ENCODE measurements at places on chromosomes 1 and 21. TPM values are rescaled to one million over a fixed set of nuclear protein-coding genes. Genes with fewer than 3 reads are reported as not detected.

DNA sequence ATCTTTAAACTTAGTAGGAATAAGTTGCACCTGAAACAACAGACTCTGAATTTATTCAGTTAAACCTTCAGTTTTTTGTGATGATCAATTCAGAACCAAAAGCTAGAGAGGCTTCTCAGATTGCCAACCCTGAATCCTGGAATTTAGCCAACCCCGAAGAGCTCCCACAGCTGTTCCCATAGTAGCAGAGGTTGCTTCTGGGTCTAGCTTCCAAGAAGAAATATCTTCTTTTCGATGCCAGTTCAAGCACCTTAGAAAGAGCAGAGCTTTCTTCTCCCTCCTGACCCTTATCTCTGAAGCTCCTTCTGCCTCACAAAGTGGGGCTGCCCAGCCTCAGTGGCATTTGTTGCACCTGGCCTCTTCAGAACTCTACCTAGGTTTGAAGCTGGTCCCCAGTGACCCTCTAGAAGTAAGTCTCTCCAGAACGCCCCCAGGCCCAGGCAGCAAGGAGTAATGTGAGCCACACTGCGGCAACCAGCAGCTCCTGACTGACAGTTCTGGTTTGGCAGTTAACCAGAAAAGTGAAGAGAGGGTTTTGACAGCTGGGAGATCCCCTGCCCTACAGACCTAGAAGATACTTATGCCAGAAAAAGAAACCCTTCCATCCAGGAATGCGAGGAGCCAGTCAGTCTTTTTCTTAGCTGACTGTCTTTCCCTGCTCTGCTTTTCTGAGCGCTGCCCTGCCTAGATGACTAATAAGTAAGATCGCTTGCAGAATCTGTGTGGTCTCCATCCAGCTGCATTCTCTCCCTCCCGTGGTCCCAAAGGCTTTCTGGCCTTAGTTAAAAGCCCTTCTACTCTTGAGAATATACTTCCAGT is 165.9 kb downstream of the ADGRL4 start:
- DNase-seq: peak; percentile 78

DNA sequence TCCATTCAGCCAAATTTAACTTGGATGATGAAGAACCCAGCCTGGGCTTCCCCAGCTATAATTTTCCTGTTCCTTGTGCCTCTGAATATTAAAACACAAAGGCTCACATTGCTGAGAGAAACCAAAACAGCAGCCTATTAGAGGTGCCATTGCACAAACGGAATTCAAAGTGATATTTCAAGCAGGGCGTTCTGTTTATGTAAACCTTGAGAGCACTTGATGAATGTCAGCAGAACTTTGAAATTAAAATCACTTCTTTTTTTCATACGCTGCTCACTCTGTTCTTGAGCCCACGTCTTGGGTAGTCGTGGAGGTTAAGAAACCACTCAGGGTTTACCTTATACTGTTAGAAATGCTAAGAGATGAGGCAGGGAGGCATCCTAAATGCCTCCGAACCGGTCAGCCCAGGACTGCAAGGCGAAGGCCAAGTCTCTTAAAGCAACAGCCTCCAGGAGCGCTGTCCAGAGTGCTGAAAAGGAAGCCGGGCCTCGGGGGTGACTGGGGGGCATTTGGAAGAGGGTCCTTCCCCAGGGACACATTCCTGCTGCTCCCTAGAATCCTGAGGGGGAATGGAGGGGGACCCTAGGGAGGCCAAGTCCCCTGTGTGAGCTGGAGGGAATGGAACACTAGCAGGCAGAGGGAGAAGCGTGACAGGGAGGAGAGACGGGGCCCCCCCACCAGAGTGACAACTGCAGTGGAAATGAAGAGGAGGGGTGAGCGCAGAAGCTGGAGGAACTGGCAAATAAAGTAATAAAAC is 154.8 kb upstream of the VAMP3 start:
- peak; percentile 66 for DNase-seq

- DNase-seq: no peak
Measured at GRCh38 chr1:107152395-107152794, 11.6 kb downstream of the NTNG1 start.

- DNase-seq: peak; percentile 51
Measured at GRCh38 chr1:53919675-53920066, 25.7 kb downstream of the DIO1 start.

GRCh38 chr21:44723177-44724131 is 12.1 kb upstream of the TSPEAR start:
- DNase-seq: peak; percentile 31

- DNase-seq: no peak
Measured at GRCh38 chr1:18953731-18954231, 2.7 kb downstream of the IFFO2 start.

SLC44A5 gene
- not detected for total RNA-seq

NR1I3 gene
- total RNA-seq: not detected

DNA sequence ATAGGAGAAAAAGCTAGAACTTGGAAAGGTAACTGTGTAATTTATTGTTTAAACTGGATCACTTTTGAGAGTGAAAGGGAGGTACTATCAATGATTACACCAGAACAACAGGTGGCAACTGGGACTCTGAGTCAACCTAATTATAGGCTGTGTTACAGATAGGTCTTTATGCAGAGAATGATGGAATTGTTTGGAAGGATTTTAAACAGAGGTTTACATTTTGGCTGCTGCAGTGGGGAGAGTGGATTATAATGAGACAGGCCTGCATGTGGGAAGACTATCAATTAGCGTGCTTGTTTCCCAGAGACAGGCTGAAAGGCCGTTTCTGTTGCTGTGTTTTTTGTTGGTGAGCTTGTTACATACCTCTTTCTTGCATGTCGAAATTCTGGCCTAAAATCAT is 432.9 kb downstream of the PLA2G4A start:
- DNase-seq: no peak

FCGR1A gene
- total RNA-seq: not detected

DNA sequence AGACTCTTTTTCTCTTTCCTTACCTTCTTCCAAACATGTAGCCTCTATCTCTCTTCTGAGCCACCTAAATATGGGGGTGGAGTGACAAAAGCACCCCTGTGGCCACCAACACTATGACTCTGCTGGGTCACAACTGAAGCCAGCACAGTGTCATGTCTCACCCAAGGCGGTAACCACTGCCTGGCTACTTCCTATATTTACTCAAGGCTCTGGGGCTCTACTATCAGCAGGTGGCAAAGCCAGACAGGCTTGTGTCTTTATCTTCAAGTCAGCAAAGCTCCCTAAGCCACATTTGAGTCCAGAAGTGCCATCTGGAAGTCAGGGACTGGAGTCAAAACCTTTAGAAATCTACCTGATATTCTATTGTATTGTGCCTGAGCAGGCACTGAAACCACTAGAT is 1515.2 kb downstream of the PLA2G4A start:
- no peak for DNase-seq

CAPN8 gene
- total RNA-seq: 0.25 TPM

DNA sequence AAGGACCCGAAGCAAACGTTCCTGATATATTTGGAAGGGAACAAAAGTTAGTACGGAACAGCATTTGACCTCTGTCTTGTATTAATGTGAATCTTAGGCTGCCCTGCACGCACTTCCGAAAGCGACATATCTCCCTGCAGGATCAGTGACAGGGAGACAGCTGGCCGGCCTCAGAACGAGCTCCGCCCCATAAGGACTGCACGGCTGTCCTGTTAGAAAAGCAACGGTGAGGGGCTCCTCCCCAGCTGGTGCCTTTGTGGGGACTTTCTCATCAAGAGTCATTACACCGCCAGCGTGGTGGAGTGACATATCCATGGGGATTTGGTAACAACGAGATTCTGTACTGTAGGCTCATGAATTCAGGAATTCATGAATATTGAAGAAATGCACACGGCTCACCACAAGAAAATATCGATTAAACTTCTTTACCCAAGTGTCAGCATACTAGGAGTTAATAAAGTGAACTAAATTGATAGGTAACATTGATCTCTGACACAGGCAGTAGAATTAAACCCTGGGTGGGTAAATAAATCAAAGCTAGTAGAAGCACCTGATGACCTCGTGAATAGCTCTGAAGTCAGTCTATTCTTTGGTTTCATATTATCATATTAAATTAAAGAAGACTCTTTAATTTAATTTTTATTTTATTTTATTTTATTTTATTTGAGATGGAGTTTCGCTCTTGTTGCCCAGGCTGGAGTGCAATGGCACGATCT is 8.1 kb upstream of the GREM2 start:
- no peak for DNase-seq

GRCh38 chr1:79478160-79478559 is 471.6 kb upstream of the ADGRL4 start:
- no peak for DNase-seq

DNA sequence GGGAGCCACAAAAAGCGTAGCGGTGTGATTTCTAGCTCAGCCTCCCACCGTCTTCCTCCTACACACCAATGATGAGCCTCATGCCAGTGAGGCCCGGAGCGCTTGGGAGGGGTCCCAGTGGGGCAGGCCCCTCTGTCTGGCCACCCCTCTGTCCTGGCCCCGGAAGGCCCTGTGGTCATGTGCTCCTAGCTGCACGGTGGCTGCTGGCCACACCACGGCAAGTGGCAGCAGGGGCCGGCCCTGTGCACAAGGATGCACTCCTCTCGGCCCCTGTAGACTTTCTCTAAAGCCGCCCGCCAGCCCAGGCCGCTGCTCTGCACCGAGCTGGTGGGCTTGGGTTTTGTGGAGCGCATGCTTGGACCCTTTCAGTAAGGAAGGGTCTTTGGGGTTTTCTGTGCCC is 53.6 kb downstream of the KCNAB2 start:
- no peak for DNase-seq

DNA sequence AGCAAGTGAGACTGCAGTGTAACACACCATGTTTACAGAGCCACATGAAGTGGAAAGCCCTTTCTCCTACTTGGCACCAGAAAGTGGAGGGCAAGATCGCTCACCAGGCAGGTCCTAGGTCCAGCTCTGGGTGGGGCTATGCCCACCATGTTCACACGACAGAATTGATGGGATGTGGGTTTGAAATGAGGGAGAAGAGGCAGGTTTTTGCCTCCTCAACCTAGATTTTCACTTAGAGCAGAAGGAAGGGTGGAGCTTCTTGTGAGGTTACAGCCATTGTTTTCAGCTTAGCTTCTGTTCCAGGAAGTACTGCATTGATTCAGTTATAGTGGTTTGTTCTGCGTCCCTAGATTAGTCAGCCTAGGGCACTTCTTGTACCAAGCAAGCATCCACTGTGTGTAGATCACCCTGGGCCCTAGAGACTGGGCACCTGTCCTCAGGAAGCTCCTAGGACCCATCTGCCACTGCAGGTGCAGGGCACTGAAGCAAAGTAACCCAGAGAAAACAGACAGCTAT is 2.3 kb downstream of the CD53 start:
- DNase-seq: no peak

DNA sequence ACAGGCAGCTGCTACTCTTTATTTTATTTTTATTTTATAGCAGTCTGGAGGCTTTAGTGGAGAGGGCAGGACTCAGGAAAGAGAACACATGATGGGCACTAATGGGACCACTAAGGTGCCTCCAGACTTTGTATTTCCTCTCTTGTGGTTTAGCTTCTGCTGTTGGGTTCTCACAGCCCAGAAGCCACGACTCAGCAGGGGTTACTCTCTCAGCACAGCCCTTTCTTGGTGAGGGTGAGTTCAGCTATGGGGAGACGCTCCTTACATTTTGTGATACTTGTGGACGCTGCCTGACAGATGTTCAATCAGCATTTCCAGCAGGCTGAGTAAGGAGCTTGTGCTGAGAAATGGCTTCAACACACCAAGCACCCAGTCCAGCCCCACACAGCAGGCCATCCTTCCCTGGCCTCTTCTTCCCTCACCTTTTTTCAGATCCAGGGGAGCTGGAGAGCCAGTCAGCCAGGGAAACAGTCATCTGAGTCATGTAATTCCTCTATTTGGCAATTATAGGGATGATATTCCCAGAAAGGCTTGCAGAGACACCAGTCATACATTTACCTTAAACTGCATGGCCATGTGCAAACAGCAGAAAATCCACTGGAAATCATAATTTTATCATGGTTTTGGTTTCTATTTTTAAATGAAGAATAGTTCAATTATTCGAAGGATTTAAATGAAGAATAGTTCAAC is 53.2 kb upstream of the RAB3GAP2 start:
- no peak for DNase-seq

GRCh38 chr1:154324669-154325582 is at the start of gene ATP8B2:
ATP8B2 (plus strand) TSS chr1:154325525; CDS start chr1:154328142, 2,617 bp downstream.
- peak; percentile 85 for DNase-seq

GRCh38 chr1:214475746-214476145 is 75.7 kb downstream of the PTPN14 start:
- no peak for DNase-seq

LCA5L gene
- total RNA-seq: 1.1 TPM

GRCh38 chr1:3674100-3675094 is 22.1 kb downstream of the TP73 start:
- DNase-seq: peak; percentile 45

DNA sequence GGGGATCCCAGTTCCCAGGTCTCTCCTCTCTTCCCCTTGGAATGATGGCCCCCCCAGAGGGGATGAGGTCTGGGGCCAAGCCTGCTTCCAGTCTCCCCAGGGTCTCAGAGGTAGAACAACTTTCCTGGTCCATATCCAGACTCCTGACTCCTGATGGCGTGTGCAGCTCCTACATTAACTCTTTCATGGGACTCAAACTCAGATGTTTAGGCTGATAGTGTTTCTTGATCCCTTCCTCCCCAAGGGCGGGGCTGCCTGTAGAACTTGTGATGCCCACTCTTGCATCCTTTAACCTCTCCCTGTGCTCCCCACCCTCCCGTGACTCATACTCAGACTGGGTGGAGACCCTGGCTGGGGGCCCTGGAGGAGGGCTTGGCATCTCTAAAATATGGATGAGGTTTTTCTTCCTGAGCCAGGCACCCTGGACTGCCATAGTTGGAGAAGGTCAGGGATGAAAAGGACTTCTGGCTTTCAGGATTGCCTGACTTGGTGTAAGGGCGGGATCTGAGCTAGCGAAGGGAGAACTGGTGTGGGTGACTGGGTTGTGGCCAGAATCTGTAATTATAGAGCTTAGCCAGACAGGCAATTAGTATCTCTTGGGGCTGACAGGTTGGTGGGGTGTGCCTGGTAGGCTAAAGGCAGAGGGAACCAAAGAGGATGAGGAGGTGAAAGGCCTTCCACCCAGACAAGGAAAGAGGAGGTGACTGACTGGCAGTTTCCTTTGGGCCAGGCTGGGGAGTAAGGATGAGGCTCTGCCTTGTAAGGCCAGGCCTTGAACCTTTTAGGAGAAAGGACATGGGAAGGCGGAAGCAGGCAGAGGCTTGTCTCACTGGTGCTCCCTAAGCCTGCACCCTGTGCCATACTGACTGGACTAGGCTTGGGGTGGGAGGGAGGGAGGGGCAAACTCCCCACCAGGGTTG is 1.5 kb downstream of the ATP8B2 start:
- DNase-seq: peak; percentile 94

GRCh38 chr1:74468982-74469603 is 43.3 kb downstream of the LRRC53 start:
- peak; percentile 58 for DNase-seq

KRTAP7-1 gene
- not detected for total RNA-seq

KLHDC7A gene
- total RNA-seq: not detected

DNA sequence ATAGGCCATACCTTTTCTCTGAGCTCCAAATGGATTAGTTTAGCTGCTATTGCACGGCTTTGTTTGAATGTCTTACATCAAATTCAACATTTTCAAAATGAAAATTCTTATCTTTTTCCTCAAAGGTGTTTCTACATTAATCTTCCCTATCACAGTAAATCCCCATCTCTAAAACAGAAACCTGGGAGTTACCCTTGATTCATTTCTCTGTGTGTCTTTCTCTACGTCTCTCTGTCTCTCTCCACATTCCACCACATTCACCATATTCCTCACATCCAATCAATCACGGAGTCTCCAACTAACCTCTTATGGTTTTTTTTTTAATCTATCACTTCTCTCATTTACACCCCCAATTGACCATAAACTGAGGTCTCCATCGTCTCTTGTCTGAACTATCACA is 24.1 kb downstream of the PTGER3 start:
- DNase-seq: no peak

- DNase-seq: peak; percentile 5
Measured at GRCh38 chr1:73593364-73593763, 604.6 kb downstream of the LRRIQ3 start.

Data from GM23248 (cell line).